ENCODE measurements at places on chromosomes 12 and 14. TPM values are rescaled to one million over a fixed set of nuclear protein-coding genes. Genes with fewer than 3 reads are reported as not detected.

The SERPINA1 gene
- 0.20 TPM for total RNA-seq

The GLI1 gene
- 0.86 TPM for total RNA-seq

The NR1H4 gene
- not detected for total RNA-seq

The PLEKHH1 gene
- total RNA-seq, result 1.0 TPM

DNA sequence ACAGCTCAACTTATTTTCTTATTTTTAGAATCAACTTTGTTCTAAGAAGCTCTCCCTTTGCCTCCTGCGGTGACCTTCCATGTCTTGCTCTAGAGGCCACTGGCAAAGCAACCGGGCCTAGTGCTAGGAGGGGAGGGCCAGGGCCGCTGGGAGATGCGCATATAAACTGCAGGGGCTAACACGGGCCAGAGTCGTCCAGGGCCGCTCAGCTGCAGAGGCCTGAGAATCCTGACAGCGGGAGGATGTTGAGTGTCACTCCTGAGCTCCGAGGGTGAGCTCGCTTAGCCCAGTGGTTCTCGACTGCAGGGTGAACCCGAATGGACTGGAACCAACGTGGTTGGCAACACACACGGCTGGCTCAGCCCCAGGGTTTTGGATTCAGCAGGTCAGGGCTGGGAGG, 6.5 kb upstream of the PIWIL1 start:
- H3K36me3 ChIP-seq, result no peaks in the 10 kb centered on the region
- H3K4me3 ChIP-seq, result no peak overlapping the region
- no peak for DNase-seq
- peaks cover 16% of the 10 kb centered on the region for H3K27me3 ChIP-seq
- H3K27ac ChIP-seq, result no peak overlapping the region
- no peaks in the 10 kb centered on the region for H3K4me1 ChIP-seq

GRCh38 chr14:63523735-63524426, 19.3 kb downstream of the PPP2R5E start:
- no peaks in the 10 kb centered on the region for H3K27me3 ChIP-seq
- no peak overlapping the region for H3K4me3 ChIP-seq
- H3K4me1 ChIP-seq, result peaks cover 9% of the 10 kb centered on the region
- DNase-seq, result no peak
- no peak overlapping the region for H3K27ac ChIP-seq

The OAS1 gene
- total RNA-seq, result 138 TPM

DNA sequence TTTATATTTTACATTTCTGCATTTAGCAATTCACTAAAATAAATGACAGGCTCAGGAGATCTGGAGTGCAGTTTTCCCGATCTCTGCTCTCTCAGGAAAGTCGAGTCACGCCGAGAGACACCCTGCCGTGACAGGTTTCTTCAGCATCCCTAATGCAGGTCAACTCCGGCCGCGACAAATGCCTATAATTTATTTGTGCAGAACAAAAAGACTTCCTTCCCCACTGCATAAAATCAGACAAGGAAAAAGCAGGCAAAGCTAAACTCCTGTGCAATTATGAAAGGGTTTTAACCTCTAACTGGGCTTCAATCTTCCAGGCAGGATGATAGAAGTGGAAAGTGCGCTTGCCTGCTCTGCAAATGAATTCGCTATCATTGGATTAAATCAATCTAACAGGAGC, 28.1 kb downstream of the SPRING1 start:
- H3K27me3 ChIP-seq, result peaks cover 22% of the 10 kb centered on the region
- no peak for DNase-seq
- peaks cover 5% of the 10 kb centered on the region for H3K36me3 ChIP-seq
- no peak overlapping the region for H3K27ac ChIP-seq
- H3K4me3 ChIP-seq, result no peak overlapping the region

Measured in activated naive CD8-positive, alpha-beta T cell treated with anti-CD3 and anti-CD28 coated beads, Interleukin-2, amount 10 ng/mL, durations not matched to agents 7 days and 5 days (primary cell).